Right kidney (tissue), 9 donors: ENCODE measurements at places on chromosomes 13 and 19.

DNA sequence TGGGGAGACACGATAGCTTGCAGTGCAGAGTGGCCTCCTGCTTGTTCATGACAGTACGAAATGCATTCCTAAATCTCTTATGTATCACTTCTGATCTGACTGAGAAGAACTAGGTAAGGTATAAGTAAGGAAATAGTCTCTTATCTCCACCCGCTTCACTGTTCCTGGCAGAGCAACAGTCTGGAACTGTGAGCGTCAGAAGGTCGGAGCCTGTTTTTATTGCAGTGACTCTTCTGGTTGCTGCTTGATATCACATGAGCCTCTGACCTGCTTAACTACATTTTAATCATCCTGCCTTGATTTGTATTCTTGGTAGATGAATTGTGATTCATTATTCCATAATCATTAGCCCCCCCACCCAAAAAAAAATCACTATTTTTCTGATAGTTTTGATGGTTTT lies 69.0 kb downstream of the COL4A2 start:
- DNase-seq, result no peak

DNA sequence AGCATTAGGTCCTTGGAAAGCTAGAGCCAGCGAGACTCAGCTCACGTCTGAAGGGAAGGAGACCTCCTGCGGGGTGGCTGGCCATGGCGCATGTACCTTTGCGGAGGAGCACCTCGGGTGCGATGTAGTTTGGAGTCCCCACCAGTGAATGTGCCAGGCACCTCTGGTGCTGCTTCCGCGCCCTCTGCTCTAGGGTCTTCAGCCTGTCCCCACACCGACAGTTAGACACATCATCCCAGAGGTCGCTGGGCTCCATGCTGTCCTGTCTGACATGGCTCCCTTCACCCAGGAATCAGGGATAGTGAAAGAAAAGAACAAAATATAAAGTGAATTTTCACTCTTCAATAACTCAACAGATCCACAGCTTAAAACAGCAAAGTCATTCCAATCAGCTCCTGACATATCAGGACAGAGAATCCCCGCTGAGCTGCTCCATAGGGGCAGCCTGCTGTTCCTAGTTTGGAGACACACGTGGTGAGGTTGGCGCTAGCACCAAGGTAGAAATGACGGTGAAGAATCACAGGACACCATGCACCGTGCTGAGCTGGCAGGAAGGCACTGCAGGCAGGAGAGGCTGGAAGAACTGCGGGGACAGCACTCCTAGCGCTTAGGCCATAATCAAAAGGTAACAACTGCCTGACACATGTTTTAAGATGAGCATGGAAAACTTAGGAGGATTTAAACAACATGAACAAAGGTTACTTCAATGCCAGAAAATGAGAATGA lies 79.0 kb upstream of the XPO4 start:
- no peak for DNase-seq

DNA sequence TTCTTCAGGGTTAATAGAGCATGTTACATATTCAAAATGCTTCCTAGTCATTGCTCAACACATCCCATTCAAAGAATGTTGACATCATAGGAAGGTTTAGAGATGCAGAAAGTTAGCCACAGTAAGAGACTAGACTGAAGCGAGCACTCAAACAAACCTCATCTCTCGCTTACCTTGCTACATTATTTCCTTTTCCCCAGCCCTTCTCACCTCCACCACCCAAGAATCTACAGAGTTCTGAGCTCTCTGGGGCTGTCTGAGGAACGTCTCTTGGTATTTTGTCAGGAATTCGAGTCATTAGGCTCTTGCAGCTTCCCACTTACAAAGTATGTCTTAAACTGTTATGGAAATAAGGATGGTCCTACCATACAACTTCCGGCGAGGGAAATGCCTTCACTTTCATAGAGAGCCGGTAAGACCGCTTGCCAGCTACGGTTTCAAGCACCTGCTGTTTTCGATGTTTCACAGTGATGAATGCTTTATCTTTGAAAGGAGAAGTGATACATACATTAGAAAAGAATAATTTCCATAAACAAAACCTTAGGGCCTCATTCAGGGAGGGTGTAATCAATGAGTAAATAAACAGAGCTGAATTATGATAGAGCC lies 65.1 kb downstream of the FLT1 start:
- no peak for DNase-seq

GRCh38 chr13:24284889-24285565 lies 24.4 kb upstream of the C1QTNF9 start:
- DNase-seq, result no peak

DNA sequence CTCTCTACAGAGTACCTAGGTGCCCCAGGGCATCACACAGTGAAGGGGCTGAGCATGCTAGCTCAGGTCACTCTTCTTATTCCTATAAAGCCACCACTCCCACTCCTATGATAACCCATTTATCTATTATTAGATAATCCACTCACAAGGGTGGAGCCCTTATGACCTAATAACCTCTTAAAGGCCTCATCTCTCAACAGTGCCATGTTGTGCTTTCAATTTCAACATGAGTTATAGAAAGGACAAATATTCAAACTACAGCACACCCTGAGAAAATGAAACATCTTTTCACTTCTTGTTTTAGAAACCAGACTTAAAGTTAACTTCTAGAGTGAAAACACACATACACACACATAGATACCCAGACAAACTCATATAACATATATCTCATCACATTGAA lies 1494.9 kb upstream of the MIR17HG start:
- DNase-seq, result no peak

DNA sequence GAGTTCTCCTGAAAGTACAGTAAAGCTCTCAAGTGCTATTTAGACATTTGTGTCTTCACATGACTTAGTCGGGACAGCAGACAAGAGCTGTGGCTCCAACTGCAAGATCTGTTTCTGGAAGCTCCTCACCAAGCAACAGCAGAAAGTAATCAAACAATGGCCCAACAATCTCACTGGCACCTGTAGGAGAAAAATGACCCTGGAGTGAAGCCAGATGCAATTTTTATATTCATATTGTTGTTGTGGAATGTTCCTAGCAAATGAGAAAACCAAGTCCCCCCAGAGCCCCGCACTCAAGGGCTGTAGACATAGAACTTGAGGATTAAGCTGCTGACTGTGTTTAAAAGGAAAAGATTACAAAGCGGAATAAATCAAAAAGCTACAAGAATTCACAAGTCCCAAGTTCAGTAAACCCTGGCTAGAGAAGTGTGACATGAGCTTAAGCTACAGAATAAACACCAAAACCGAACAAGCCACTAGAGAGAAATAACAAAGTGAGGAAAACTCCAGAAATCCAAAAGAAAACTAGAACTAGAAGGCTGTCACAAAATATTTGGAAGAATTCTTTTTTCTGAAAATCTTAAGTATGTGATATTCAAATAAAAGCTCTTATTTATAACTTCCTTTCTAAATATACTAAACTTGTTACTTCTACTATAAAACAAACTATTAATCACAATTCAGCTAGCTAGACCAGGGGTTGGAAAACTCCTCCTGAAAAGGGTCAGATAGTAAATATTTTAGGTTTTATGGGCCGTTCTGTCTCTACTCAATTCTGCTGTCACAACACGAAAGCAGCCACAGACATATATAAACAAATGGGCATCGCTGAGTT lies 454.5 kb downstream of the SUCLA2 start:
- peak; percentile 41 for DNase-seq

GRCh38 chr13:111245576-111246384 lies 74.7 kb upstream of the TEX29 start:
- no peak for DNase-seq

DNA sequence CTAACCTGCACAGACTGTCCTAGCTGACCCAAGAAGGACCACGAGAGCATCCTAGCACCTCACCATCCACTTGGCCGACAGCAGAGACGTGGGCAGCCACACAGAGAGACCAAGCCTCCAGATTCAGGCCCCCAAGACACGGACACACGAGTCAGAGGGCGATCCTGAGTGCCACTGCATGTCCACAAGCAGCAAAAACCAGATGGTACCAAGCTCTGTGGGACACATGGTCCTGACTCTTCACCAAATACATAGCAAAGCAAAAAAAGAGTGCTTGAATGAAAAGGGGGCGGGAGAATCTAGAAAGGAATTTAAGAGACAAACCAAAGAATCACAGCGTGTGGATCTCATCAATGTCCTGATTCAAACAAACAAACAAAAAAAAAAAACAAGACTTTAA lies 45.2 kb downstream of the MLLT1 start:
- no peak for DNase-seq

DNA sequence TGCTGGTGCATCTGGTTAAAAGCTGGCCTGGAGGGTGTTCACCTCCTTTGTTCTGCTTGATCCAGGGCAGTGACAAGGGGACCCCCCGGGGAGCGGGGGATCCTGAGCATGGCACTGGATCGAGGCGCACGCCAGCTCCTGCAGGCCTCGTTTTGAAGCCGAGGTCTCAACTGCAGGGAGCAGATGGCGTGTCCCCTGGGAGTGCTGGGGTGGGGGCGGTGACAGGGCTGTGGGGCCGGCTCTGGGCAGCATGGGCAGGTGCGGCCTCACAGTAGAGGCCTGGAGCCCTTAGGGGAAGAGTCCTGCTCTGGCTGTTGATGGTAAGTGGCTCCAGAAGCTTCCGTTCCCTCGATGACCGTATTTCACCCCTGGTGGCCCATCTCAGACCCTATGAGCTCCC lies 51.8 kb downstream of the CRTC1 start:
- no peak for DNase-seq

- DNase-seq, result no peak
Measured at GRCh38 chr19:29545866-29546582, 20.2 kb downstream of the VSTM2B start.

DNA sequence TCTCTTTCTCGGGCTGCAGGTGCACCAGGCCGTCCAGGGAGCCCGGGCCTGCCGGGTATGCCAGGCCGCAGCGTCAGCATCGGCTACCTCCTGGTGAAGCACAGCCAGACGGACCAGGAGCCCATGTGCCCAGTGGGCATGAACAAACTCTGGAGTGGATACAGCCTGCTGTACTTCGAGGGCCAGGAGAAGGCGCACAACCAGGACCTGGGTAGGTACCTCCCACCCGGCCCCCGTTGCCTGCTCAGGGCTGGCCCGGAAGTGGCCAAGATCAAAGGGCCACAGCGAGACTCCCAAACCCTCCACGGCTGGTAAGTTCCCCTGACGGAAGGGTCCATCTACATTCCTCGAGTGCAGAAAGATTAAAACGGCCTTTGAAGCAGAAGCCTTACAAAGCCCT lies 55.1 kb downstream of the RAB20 start:
- no peak for DNase-seq

- no peak for DNase-seq
Measured at GRCh38 chr19:496112-496665, at the start of gene MADCAM1. Gene MADCAM1, plus strand, starts transcription at chr19:496486. Its CDS starts 14 bp downstream, at chr19:496500.

- DNase-seq, result no peak
Measured at GRCh38 chr19:46821512-46822409, 28.9 kb downstream of the AP2S1 start.

- DNase-seq, result no peak
Measured at GRCh38 chr19:42230571-42230970, 10.5 kb downstream of the ZNF526 start.

GRCh38 chr19:42560731-42561130 lies 32.5 kb upstream of the CEACAM1 start:
- no peak for DNase-seq

- no peak for DNase-seq
Measured at GRCh38 chr19:9018163-9018875, 8.1 kb upstream of the MUC16 start.

DNA sequence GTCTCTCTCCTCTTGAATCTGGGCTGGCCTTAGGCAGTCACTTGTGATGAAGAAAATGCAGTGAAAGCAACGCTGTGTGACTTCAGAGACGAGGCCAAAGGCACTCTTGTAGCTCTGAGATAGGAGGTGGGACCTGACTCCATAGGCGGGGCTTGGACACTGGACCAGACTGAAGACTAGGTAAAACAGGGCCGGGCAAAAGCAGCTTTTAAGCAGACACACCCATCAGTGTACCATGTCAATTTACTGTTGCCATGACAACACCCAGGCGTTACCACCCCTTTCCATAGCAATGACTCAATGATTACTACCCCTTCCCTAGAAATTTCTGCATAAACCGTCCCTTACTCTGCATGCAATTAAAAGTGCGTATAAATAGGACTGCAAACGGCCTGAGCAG lies 6.6 kb upstream of the EID2 start:
- no peak for DNase-seq

DNA sequence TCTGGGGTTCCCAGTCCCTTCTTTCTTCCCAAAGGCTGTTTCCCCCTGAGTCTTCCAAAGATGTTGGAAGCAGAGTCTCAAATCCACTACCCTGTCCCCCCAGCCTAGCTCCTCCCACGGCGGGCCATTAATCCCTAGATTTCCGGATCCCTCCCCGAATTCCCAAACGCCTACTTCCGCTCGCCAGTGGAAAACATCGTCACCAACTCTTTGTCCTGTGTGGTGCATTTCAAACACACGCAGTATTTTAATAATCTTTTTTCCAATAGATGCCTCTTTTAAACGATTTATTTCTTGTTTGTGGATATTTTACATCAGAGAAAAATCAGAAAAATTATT lies 610 bp downstream of the ZNF791 start:
- no peak for DNase-seq

- DNase-seq, result no peak
Measured at GRCh38 chr13:80726868-80727267, 385.9 kb upstream of the SPRY2 start.

GRCh38 chr13:72960541-72960940 lies 98.3 kb upstream of the KLF5 start:
- no peak for DNase-seq

GRCh38 chr13:95462801-95463200 lies 89.7 kb upstream of the CLDN10 start:
- no peak for DNase-seq
